ENCODE measurements at places on chromosomes 16 and 17.

- no peak for DNase-seq
These were observed 45.8 kb downstream of the COX4I1 start for GRCh38 chr16:85845266-85845665.

DNA sequence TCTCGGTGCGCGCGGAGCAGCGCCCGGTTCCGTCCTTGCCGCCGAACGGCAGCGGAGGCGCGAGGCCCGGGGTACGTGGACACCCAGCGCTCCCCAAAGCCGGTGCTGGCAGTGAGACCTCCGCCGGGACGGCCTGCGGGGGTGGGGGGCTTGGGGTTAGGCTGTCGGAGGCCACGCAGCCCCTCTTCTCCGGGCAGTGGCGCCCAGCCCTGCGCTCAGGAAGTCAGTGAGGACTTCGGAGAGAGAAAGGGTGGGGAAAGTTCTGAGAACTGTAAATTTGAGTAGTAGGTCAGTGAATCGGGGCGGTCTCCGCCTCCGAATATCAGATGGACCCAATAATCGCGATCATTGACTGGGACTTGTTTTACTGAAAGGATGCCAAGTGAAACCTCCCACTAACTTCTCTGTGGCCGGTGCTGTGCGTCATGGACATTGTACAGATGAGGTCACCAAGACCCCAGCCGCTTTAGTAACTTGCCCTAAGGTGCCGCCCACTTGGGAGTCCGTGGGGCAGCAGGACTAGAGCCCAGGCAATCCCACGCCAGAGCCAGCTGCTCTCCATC, 468 bp downstream of the IL4R start:
- DNase-seq, result no peak

GRCh38 chr17:71546419-71546818, 574.4 kb upstream of the SOX9 start:
- no peak for DNase-seq

DNA sequence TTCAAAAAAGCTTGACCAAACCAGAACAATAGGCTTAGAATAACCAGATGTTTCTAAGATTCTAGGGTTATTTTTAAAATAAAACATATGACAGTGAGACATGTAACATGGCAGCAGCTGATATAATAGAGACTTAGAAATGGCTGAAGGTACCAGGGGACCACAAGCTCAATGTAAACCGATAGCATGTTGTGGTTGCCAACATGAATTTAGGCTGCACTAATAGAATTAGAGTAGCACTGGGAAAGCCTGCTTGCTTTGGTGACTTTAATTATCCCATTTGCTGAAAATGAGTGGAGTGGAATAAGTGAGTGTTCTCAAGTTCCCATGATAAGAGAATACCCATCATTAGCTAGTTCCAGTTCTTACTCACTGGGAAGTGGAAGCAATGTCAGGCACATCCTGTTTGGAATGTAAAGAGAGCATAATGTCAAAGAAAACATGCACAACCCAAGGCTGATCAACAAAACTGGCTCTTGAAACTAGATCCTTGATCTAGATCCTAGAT, 621.2 kb upstream of the CDH5 start:
- DNase-seq, result peak; percentile 5

- DNase-seq, result no peak
These were observed 10.5 kb upstream of the NUDT7 start for GRCh38 chr16:77711775-77712174.

GRCh38 chr17:31511195-31511578, 119.7 kb downstream of the RAB11FIP4 start:
- peak; percentile 50 for DNase-seq

GRCh38 chr16:84647828-84648594, at the start of gene KLHL36:
Gene KLHL36, plus strand, starts transcription at chr16:84648511. Its CDS starts 2,357 bp downstream, at chr16:84650868.
- DNase-seq, result no peak
